ENCODE measurements at places on chromosomes 16 and 17.

DNA sequence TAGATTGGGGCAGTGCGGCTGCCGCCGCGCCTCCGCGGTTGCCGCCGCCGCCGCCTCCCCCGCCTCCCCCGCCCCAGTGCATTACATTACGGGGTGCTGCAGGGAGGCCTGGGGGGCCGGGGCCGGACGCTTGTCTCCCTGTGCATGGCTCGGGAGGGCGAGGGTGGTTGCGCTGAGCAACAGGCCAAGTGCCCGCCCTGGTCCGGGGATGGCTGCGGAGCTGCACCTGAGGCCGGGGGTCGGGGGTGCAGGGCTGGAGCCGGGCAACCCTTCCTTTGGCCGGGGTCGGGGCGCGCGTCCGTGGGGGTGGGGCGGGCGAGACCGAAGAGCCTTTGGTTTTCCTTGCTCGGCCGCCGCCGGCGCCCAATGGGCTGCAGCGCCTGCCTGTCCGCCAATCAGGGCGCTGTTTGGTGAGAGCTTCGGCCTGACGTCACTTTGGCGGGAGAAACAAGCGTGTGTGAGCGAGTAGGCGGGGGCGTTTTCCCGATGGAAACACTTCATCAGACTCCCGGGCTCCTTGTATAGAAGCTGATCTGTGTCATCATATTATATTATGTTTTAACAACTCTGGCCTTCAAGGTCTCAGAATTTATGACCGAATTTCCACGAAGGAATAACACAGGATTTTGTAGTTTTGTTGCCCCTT, 941 bp upstream of the FBXL20 start:
- peak overlapping the region; percentile 91 for H3K27ac ChIP-seq
- H3K27me3 ChIP-seq, result no peaks in the 10 kb centered on the region
- peaks cover 23% of the 10 kb centered on the region for H3K36me3 ChIP-seq
- peak overlapping the region; percentile 100 for H3K4me3 ChIP-seq

- no peaks in the 10 kb centered on the region for H3K27me3 ChIP-seq
- ATAC-seq, result no peak
- no peak overlapping the region for H3K27ac ChIP-seq
- H3K4me3 ChIP-seq, result no peak overlapping the region
- H3K36me3 ChIP-seq, result no peaks in the 10 kb centered on the region
Measured at GRCh38 chr17:34850964-34851363, 110.3 kb downstream of the CCT6B start.

- no peak for ATAC-seq
- no peak overlapping the region for H3K27ac ChIP-seq
- no peaks in the 10 kb centered on the region for H3K36me3 ChIP-seq
- H3K27me3 ChIP-seq, result peaks cover 3% of the 10 kb centered on the region
Measured at GRCh38 chr16:26787924-26788323, 278.8 kb upstream of the C16orf82 start.

- no peak for ATAC-seq
- H3K36me3 ChIP-seq, result peaks cover 100% of the 10 kb centered on the region
- H3K4me1 ChIP-seq, result no peaks in the 10 kb centered on the region
- no peaks in the 10 kb centered on the region for H3K27me3 ChIP-seq
- H3K4me3 ChIP-seq, result no peak overlapping the region
Measured at GRCh38 chr17:75616521-75617122, 16.6 kb upstream of the SMIM5 start.

- H3K27me3 ChIP-seq, result peaks cover 20% of the 10 kb centered on the region
- H3K4me1 ChIP-seq, result peaks cover 17% of the 10 kb centered on the region
- no peaks in the 10 kb centered on the region for H3K36me3 ChIP-seq
- no peak overlapping the region for H3K4me3 ChIP-seq
- no peak overlapping the region for H3K27ac ChIP-seq
- ATAC-seq, result no peak
Measured at GRCh38 chr16:72198771-72199201, 26.8 kb upstream of the PMFBP1 start.

- H3K27me3 ChIP-seq, result peaks cover 19% of the 10 kb centered on the region
- no peak overlapping the region for H3K27ac ChIP-seq
- no peak overlapping the region for H3K4me3 ChIP-seq
- H3K4me1 ChIP-seq, result peaks cover 7% of the 10 kb centered on the region
- ATAC-seq, result no peak
Measured at GRCh38 chr17:44361292-44362260, 2.1 kb downstream of the FAM171A2 start.

GRCh38 chr17:81026266-81027036, 8.5 kb upstream of the BAIAP2 start:
- ATAC-seq, result no peak
- H3K4me3 ChIP-seq, result no peak overlapping the region
- peaks cover 38% of the 10 kb centered on the region for H3K27me3 ChIP-seq

- H3K4me1 ChIP-seq, result no peaks in the 10 kb centered on the region
- no peak overlapping the region for H3K27ac ChIP-seq
- no peak overlapping the region for H3K4me3 ChIP-seq
- H3K27me3 ChIP-seq, result no peaks in the 10 kb centered on the region
- no peaks in the 10 kb centered on the region for H3K36me3 ChIP-seq
- ATAC-seq, result no peak
Measured at GRCh38 chr16:79007614-79008013, 592.9 kb downstream of the MAF start.

DNA sequence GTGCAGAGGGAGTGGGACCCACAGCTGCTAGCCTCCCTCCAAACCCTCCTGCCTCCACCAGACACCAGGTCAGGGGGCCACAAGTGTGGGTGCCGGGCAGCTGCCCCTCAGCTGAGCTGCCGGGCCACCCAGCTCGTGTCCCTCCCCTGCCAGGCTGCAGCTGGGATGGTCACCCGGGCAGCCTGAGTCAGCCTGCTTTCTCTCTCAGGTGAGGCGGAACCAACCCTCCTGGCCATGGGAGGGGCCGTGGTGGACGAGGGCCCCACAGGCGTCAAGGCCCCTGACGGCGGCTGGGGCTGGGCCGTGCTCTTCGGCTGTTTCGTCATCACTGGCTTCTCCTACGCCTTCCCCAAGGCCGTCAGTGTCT, 6.9 kb downstream of the SLC16A3 start:
- H3K27me3 ChIP-seq, result no peaks in the 10 kb centered on the region
- peak overlapping the region; percentile 86 for H3K27ac ChIP-seq
- H3K4me1 ChIP-seq, result peaks cover under 1% of the 10 kb centered on the region
- no peak for ATAC-seq
- no peak overlapping the region for H3K4me3 ChIP-seq

GRCh38 chr17:77427391-77427991, 286.7 kb downstream of the SEC14L1 start:
- H3K4me1 ChIP-seq, result peaks cover 79% of the 10 kb centered on the region
- H3K36me3 ChIP-seq, result no peaks in the 10 kb centered on the region
- ATAC-seq, result no peak
- peak overlapping the region; percentile 99 for H3K27ac ChIP-seq
- no peak overlapping the region for H3K4me3 ChIP-seq

- no peaks in the 10 kb centered on the region for H3K4me1 ChIP-seq
- H3K36me3 ChIP-seq, result no peaks in the 10 kb centered on the region
- H3K4me3 ChIP-seq, result no peak overlapping the region
- no peak for ATAC-seq
Measured at GRCh38 chr16:85166281-85166680, 54.0 kb upstream of the CIBAR2 start.

DNA sequence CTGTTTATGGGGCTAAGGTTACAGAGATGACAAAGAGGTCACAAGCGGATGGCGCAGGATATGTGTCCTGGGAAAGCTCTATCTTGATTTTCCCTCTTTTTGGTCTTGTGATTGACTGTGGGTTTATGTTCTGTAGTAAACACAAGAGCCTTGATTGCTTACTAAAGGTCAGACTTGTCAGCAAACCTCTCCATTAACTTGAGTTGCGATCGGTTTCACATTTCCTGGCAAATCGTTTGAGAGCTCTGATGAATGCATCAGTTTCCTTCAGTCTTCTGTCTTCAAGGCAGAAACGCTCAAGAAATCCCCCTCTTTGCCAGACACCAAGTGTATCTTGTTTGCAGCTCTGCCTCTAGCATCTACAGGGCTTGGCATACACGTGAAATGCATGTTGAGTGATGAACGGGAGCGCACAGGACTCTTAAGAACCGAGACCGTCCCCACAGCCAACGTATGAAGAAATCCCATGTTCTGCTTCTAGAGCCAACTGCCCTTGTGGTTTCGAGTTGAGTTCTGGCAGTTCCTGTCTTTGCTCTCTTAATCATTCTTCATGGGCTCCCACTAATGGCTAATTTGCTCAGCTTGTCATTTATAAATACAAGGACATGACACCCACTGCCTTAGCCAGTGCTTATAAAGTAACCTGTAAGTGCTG, 143.3 kb downstream of the PITPNC1 start:
- ATAC-seq, result peak; percentile 69
- H3K27me3 ChIP-seq, result no peaks in the 10 kb centered on the region
- no peaks in the 10 kb centered on the region for H3K36me3 ChIP-seq
- peak overlapping the region; percentile 33 for H3K27ac ChIP-seq
- H3K4me3 ChIP-seq, result no peak overlapping the region

DNA sequence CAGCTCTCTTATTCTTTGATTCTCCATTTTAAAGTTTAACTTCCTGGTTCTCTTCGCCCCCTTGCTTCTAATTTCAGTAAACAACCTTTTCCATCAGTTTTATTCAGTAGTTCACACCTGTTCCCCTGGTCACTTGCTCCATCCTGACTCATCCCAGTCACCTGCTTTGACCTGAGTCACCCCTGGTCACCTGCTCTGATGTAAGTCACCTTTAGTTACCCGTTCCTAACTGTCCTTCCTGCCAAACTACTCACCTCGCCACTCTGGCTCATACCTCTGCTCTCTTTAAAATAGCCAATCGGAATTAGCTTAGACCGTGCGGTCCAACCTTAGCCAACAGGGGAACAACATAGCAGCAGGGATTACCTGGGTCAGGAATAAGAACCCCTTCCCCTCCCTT, 4.7 kb upstream of the NLRC5 start:
- no peaks in the 10 kb centered on the region for H3K27me3 ChIP-seq
- ATAC-seq, result no peak
- H3K4me1 ChIP-seq, result peaks cover 13% of the 10 kb centered on the region
- H3K27ac ChIP-seq, result peak overlapping the region; percentile 63
- no peak overlapping the region for H3K4me3 ChIP-seq

GRCh38 chr17:32126325-32126724, 16.0 kb upstream of the RHOT1 start:
- ATAC-seq, result no peak
- peak overlapping the region; percentile 89 for H3K27ac ChIP-seq
- no peaks in the 10 kb centered on the region for H3K27me3 ChIP-seq
- H3K4me1 ChIP-seq, result no peaks in the 10 kb centered on the region

- H3K27ac ChIP-seq, result no peak overlapping the region
- peaks cover 43% of the 10 kb centered on the region for H3K36me3 ChIP-seq
- no peaks in the 10 kb centered on the region for H3K27me3 ChIP-seq
- peaks cover 2% of the 10 kb centered on the region for H3K4me1 ChIP-seq
- ATAC-seq, result no peak
Measured at GRCh38 chr17:76672892-76673291, 29.3 kb upstream of the ST6GALNAC1 start.

DNA sequence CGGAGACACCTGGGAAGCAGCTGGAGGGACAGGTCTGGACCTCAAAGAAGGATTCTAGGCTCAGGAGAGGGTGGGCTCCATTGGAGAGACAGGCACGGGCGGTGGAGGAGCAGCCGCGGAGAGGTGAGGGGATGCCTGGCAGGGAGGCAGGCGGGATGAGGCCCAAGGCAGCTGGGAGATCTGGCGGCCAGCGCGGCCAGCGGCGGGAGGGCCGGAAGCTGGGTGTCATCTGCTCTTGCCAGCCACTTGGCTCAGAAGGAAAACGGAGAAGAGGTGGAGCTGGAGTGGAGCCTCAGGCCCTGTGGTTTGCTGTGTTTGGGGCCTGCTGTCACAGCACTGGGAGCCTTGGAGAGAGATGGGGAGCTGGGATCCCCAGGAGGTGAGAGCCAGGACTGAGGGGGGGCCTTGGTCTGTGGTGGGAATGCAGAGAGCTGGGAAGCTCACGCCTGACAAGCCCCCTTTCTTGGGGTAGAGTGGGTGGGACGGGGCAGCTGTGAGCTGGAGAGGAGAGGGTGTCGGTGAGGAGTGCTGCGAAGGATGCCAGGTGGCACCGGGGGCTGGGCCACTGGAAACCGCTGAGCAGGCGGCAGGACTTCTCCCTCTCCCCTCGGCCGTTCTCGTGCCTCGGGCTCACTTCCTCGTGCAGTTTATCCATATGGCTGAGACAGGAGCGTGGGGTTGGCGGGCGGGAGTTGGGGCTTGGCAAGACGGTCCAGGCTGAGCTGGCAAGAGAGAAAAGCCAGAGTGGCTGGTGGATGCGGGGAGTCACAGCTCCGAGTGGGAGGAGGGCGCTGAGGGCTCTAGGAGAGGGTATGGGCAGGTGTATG, 8.0 kb downstream of the TBC1D24 start:
- H3K4me3 ChIP-seq, result peak overlapping the region; percentile 1
- ATAC-seq, result peak; percentile 88
- peak overlapping the region; percentile 85 for H3K27ac ChIP-seq
- H3K36me3 ChIP-seq, result no peaks in the 10 kb centered on the region
- H3K27me3 ChIP-seq, result no peaks in the 10 kb centered on the region

GRCh38 chr17:72466199-72466598, 345.4 kb downstream of the SOX9 start:
- H3K27me3 ChIP-seq, result peaks cover 15% of the 10 kb centered on the region
- no peak overlapping the region for H3K27ac ChIP-seq
- H3K4me1 ChIP-seq, result no peaks in the 10 kb centered on the region
- no peak overlapping the region for H3K4me3 ChIP-seq
- H3K36me3 ChIP-seq, result no peaks in the 10 kb centered on the region
- no peak for ATAC-seq

DNA sequence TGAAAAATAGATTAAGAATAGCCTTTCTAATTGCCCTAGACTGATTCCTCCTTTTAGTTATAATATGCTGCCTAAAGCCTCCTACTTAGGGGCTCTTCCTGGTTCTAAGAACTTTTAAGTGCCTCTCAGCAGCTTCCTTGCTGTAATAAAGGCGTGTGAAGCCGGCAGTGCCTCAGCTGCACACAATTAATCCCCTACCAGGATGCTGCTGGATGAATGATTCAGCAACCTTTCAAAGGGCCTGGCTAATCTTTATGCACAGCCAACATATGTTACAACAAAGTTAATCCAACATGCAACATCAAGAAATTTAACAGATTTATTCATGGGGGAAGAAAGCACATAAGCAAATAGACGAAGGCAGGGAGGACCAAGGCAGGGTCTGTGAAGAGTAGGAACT, 145.2 kb downstream of the PMP22 start:
- H3K36me3 ChIP-seq, result no peaks in the 10 kb centered on the region
- no peak overlapping the region for H3K27ac ChIP-seq
- H3K4me3 ChIP-seq, result no peak overlapping the region
- H3K27me3 ChIP-seq, result peaks cover 84% of the 10 kb centered on the region
- ATAC-seq, result no peak

DNA sequence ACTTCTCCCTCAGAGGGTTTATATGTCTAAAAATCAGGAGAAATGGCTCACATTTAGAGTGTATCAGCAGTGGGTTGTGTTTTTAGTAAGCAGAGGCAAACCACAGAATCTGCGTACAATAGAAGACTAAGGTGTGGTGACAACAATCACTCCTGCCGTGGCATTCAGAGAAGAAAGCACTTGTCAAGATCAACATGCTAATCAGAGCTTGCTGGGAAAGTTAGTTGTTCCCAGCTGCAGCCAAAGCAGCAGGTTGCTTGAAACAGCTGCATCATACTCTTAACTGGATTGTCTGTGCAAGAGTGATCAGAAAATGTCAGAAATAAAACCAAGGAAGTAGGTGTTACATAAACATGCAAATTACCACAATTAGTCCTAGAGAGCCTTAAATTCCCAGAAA, 616.4 kb downstream of the CDH8 start:
- no peak overlapping the region for H3K27ac ChIP-seq
- no peak overlapping the region for H3K4me3 ChIP-seq
- no peaks in the 10 kb centered on the region for H3K27me3 ChIP-seq
- no peaks in the 10 kb centered on the region for H3K36me3 ChIP-seq
- no peak for ATAC-seq

Measured in gastroesophageal sphincter (tissue), 4 donors.